ENCODE measurements at places on chromosomes 2 and 18.

DNA sequence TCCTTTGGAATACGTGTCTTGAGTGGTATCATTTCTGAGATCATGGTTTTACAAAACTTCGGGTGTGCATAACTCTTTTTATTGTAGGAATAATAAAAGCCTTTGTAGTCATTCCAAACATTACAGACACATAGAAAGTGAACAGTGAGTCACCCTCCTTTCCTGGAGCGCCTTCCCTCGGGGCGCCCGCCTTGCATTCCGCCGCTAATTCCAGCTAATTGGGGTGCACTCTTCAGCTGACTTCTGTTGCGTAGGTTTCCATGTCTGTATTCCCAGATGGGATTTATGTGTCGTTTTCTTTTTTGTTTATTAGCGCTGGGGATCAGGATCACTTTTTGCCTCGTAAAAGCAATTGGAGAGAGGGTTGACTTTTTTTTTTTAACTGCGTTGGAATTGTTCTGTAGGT lies 18.7 kb downstream of the SH3BP4 start:
- no peak for DNase-seq

- no peak for DNase-seq
Observed at GRCh38 chr18:7158216-7158615, 40.6 kb upstream of the LAMA1 start.

DNA sequence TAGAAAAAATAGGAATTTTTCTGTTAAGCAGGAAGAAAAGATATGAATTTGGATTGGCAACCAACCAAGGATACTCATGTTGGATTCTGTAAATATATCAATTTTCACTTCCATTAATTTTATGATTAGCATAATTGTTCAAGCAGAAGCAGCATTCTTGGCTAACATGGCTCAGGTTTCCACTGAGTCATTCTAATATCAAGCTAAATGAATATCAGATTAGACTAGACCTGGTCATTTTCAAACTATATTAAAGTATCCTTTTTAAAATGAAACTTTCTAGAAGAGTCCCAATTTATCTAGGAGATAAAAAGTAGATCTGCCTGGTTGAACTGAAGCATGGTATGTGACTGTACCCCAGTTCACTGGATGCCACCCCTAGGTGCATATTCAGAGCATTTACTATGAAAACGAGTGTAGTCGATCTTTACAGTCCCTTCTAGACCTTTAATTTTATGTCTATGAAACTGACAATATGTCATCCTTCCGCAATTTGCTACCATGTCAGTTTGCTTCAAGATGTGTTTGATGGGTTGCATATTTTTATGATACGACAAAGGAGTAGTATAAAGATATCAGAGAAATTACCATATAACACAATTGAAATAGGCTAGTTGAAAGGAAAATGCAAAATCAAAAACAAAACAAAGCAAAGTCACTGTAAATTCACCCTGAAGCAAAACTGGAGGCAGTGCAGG lies 704.9 kb downstream of the ERBB4 start:
- DNase-seq = no peak

- no peak for DNase-seq
Observed at GRCh38 chr2:96151595-96152303, 6.5 kb upstream of the DUSP2 start.

GRCh38 chr2:233430081-233430480 lies 75.8 kb downstream of the DGKD start:
- DNase-seq = no peak

DNA sequence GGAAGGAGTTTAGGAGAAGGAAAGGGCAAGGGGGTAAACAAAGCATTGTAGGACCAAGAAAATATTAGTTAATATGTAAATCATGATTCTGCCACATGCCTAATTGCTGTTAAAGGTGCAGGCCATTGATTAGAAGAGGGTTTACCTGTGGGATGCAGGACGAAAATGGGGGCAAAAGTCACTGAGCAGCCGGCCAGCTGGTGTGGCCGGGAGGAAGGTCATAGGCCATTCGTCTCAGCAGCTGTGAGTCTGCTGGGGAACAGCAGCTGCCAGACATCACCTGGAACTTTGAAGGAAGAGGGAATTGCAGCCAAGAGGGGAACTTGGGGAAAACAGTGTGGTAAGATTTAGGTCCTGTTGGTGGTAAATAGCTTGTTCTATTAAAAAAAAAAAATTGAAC lies 184.4 kb downstream of the DYSF start:
- DNase-seq = no peak

DNA sequence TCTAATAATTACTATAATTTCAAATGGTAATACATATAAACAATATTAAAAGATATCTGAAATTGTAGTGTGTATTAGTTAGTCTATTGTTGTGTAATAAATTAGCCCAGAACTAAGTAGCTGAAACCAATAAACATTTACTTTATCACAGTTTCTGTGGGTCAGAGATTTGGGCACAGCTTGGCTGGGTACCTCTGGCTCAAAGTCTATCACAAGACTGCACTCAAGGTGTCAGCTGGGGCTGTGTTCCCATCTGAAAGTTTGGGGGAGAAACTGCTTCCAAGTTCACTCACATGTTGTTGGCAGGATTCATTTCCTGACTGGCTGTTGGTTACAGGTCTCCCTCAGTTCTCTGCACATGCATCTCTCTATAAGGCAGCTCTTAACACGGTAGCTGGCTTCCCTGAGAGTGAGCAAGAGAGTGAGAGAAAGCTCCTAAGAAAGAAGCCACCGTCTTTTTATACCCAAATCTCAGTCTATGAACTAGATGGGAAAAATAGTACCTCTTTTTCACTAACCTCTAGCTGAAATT lies 25.6 kb upstream of the WIPF1 start:
- no peak for DNase-seq

GRCh38 chr2:74440378-74441169 lies 1.2 kb downstream of the RTKN start:
- no peak for DNase-seq

DNA sequence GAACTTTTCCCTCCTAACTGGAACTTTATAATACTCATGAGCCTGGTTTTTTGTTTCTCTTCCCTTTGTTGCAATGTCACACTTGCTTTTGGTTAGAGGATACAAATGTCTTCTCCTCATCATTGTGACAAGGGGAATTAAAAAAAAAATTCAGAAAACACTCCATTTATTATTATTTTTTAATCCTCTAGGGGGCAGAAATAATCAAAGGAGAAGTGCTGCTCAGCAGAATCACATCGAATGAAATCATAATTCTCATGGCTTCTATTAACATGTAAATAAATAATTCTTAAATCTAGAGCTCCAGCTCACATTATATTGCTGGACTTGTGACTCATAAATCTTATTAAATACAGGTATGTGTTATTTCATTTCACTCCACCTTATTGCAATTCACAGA lies 273.8 kb downstream of the TRIB2 start:
- DNase-seq = no peak

DNA sequence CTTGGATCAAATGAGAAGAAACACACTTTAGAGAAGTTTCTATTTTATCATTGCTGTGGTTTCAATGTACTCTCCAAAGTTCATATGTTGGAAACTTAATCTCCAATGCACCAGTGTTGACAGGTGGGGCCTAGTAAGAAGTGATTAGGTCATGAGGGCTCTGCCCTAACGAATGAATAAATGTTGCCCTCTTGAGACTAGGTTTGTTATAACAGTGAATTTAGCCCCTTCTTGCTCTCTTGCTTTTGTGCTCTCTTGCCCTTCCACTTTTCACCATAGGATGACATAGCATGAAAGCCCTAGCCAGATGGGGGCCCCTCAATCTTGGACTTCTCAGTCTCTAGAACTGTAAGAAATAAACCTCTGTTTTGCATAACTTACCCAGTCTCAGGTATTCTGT lies 664.8 kb downstream of the DCC start:
- DNase-seq = no peak

DNA sequence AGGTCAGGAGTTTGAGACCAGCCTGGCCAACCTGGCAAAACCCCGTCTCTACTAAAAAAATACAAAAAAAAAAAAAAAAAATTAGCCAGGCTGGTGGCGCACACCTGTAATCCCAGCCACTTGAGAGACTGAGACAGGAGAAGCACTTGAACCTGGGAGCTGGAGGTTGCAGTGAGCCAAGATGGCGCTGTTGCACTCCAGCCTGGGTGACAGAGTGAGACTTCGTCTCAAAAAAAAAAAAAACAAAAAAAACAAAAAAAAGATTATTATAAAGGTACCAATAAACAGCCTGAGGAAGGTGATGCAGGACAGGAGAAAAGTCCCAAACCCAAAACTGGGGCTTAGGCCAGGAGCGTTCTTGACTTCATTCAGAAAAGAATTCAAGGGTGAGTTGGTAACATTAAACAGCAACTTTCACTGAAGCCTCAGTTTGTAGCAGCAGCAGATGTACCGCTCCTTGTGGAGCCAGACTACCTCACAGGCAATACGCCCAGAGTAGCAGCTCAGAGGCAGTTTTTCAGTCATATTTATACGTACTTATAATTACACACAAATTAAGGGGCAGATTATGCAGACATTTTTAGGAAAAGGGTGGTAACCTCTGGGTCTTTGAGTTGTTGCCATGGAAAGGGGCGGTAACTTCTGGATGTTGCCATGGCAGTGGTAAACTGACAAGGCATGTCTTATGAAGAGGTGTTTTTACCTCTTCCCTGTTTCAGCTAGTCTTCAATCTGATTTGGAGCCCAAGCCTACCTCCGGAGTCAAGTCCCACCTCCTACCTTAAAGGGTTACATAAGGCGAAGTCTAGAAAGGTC lies 1596.6 kb upstream of the CELF4 start:
- no peak for DNase-seq

DNA sequence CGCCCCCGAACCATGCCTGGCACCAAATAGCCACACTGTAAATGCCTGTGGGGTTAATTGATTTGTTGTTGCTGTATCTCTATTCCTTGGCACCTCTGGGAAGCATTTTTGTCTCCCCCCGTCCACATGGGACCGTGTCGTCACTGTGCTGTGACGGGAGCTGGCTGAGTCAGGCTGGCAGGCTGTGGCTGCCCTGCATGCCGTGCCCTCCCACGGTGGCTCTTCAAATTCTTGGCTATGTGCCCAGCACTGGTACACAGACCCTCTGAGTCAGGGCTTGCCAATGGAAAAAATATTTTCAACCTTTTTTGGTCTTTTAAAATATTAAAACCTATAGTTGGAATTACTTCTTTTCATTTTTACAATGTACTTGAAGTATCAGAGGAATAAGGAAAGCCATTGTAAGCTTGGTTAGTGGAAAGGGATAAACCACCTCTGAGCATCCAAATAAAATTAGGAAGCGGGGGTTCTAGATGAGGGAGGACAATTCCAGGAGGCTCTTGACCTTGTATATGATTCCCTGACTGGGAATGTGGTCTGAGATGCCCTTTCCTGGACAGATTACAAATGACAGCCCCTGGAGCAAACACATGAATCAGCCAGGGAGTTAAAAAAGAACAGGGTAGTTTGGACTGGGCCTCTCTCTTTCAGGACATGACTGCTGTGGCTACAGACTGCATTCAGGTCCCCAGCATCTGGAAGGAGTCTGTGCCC lies 59.4 kb downstream of the DGKD start:
- DNase-seq = no peak

Data from activated CD4-positive, alpha-beta T cell treated with anti-CD3 and anti-CD28 coated beads for 24 hours (primary cell).